ENCODE measurements at places on chromosomes 2 and 18.

- no peak for DNase-seq
Observed at GRCh38 chr2:173692068-173692467, 273.1 kb downstream of the SP3 start.

DNA sequence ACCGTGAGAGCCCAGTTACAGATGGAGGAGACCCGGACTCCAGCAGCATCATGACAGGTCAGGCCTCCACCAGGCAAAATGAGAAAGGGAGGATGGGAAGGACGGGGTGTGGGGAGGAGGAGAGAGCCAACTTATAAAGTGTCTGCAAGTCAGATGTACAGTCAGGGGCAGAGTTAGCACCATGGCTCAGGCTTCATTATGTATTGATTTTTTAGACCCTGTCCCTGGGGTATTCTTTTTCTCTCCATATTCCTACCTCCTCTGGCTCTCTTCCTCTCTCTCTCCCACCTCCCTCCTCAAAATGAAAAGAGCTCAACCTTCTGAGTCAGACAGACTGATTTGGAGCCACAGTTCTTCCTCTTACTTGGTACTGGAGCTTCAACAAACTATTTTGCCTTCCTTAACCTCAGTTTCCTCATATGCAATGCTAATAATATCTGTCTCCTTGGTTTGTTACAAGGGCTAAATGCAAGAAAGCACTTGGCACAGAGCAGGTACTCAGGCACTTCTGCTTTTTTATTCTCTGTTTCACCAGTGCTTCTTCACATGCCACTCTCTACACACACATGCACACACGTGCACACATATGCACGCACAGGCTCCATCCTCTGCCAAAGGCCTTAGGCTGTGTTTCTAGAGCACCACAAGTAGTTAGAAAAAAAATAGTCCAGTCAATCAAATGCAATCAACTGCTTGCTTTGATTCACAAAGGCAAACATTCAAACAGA is 92.3 kb upstream of the PKDCC start:
- DNase-seq = no peak

- no peak for DNase-seq
Observed at GRCh38 chr2:153953761-153954160, 82.0 kb downstream of the GALNT13 start.

DNA sequence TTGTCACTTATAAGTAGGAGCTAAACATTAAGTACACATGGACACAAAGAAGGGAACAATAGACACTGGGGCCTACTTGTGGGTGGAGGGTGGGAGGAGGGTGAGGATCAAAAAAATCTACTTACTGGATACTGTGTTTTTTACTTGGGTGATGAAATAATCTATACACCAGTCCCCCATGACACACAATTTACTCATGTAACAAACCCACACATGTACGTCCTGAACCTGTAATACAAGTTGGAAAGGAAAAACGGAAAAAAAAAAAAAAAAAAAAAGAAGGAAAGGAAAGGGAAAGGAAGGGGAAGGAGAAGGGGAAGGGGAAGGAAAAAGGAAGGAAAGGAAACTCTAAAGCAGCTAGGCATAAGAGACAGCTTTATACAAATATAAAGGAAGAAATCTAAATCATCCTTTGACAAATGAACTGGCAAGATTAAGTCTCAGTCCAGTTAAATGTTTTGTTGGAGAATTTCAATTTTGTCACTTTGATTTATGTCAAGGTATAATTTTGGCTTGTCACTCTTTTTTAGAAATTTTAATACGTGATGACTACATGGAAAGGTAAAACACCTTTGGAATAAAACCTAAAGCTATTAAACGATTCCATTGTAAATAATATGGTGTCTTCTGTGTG is 169.4 kb upstream of the OTX1 start:
- no peak for DNase-seq

DNA sequence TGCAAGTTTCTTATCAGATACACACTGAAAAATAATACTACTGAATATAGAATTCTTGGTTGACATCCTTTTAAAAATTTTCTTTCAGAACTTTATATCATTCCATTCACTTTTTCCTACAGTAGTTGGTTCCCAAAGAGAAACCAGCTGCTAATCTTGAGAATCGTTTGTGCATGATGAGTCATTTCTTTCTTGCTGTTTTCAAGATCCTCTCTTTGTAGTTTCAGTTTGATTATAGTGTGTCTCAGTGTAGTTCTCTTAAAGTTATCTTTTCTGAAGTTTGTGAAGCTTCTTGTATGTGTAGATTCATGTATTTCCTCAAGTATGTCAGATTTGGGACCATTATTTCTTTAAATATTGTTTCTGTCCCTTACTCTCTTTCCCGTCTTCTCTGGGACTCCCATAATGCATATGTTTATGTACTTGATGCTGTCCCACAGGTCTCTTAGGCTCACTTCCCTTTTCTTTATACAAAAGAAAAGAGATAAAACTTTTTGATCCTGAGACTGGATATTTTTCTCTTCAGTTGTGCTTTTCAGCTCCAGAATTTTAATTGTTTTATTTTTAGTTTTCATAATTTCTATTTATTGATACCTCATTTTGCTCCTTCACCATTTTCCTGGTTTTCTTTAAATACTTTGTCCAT is 801.0 kb downstream of the TDRD15 start:
- DNase-seq = no peak

GRCh38 chr2:135124924-135125886 is 73.1 kb downstream of the RAB3GAP1 start:
- DNase-seq = no peak

DNA sequence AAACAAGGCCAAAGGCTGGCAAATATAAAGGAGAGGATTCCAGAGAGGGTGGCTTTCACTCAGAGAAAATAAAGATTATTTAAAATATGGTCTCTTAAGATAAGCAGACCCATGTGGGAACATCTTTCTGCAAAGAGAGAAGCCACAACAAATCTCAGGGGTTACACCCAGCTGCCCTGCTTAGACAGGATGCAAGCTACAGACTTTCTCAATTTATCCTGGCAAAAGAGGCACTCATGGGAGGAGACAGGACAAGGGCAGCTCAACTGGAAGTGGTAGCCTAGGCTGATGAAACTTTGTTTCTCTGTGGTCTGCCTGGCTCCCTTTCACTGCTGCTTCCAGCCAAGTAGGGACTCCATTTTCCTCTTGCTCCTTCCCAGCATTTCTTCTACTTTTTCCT is 25.9 kb upstream of the SULT1C4 start:
- no peak for DNase-seq

DNA sequence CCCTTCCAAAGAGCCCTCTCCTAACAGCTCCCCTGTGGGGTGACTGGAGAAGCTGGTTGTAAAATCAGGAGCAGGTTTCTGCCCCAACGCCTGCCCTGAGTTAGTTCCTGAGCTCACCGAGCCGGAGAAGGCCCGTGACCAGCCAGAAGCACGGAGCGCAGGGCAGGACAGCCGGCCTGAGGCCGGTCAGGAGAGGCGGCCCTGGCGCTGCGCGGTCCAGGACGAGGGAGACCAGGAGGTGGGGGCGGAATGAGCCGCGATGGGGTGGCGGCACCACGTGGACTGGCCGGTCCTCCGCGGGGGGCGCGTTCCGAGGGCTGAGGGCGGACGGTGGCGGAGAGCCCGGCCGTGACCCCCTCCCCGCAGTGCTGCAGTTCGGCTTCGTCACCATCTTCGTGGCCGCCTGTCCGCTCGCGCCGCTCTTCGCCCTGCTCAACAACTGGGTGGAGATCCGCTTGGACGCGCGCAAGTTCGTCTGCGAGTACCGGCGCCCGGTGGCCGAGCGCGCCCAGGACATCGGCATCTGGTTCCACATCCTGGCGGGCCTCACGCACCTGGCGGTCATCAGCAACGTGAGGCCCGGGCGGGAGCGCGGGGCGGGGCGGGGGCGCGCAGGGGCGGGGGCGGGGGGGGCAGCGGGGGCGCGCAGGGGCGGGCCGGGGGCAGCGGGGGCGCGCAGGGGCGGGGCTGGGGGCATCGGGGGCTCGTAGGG is 29.0 kb downstream of the ANO7 start:
- no peak for DNase-seq

DNA sequence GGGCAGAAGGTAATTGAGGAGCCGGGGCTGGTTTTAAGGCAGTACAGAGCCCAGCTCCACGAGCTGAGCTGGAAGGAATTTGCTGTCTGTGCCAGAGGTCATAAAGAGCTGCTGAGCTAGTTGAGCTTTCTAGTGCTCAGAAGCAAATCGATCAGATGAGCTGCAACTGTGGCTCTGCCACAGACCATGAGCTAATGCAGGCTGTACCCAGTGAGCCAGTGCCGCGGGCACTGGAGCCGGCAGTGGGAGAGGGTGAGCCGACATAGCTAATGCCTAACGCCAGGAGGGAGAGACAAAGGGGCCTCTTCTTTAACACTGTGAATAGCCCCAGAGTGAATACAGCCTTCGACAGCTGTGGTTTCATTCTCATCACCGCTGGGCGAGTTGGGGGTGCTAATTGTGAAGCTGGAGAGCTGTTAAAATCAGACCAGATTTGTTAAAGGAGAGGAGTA is 410.1 kb upstream of the TCF4 start:
- DNase-seq = no peak

DNA sequence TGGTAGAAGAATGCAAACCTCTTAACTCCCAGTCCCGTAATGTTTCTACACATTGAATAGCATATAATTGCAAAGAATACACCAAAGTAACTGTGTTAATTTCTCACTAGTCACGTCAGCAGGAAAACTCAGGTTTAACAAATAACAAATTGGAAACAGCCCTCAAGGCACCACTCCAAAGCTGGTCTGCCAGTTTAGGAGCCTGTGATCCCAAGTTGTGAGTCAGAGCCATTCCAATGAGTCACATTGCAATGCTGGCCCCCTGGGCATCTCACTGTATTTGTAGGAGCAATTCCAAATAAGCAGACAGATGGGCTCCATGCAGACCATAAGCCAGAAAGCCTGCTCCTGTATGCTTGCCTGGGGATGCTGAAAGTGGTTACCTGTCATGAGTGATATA is 143.2 kb upstream of the SETBP1 start:
- no peak for DNase-seq

GRCh38 chr2:137957033-137957432 is 7.2 kb upstream of the HNMT start:
- DNase-seq = no peak

GRCh38 chr18:63508596-63508995 is 31.8 kb downstream of the SERPINB5 start:
- DNase-seq = no peak

DNA sequence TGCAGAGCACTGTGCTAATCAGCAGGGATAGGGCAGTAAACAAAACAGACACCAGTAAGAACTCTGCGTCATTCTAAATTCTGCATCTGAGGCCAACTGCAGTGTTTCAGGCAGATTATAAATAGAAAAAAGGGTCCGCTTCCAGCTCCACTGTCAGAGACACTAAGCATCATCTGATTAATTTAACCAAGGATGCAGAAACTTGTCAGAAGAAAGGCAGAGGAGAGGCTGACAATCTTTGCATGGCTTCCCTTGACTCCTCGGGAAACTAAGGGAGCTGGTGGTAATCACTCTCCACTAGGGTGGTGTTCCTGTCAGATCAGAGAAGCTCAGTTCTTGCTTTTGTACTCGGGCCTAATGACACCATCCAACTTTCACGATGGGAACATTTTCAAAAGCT is 123.5 kb downstream of the DNAH6 start:
- DNase-seq = no peak

GRCh38 chr2:2422621-2423020 is 91.5 kb upstream of the MYT1L start:
- no peak for DNase-seq

GRCh38 chr2:163595028-163595427 is 140.8 kb downstream of the FIGN start:
- no peak for DNase-seq

DNA sequence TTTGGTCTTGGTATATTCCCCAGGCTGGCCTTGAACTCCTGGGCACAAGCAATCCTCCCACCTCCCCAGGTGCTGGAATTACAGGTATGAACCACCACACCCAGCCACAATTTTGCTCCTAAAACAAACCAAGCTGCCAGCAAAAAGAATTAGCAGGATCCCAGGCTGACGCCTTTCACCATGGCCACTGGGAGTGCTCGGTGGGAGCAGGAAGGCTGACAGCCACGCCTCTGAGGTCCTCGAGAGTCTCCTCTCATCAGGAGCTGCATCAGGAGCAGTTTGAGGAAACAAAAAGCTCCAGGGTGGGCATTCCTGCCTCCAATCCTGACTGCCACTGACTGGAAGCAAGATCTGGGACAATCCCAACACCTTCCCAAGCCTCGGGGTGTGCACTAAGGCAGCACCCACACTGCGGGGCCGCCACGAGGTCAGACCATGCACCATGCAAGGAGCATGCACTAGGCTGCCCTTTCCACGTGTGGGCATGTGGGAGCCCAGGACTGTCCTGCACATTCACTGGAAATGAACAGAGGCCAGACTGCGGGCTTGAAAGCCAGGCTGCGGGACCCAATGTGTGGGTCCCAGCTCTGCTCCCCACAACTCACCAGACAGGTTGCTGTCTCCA is 51.4 kb downstream of the TFCP2L1 start:
- no peak for DNase-seq
